ENCODE measurements at places on chromosomes 4 and X. TPM values are rescaled to one million over a fixed set of nuclear protein-coding genes. Genes with fewer than 3 reads are reported as not detected.

GRCh38 chrX:16999275-16999674 lies 52.8 kb downstream of the REPS2 start:
- no peak for DNase-seq

Gene POU3F4
- 1.1 TPM for total RNA-seq

DNA sequence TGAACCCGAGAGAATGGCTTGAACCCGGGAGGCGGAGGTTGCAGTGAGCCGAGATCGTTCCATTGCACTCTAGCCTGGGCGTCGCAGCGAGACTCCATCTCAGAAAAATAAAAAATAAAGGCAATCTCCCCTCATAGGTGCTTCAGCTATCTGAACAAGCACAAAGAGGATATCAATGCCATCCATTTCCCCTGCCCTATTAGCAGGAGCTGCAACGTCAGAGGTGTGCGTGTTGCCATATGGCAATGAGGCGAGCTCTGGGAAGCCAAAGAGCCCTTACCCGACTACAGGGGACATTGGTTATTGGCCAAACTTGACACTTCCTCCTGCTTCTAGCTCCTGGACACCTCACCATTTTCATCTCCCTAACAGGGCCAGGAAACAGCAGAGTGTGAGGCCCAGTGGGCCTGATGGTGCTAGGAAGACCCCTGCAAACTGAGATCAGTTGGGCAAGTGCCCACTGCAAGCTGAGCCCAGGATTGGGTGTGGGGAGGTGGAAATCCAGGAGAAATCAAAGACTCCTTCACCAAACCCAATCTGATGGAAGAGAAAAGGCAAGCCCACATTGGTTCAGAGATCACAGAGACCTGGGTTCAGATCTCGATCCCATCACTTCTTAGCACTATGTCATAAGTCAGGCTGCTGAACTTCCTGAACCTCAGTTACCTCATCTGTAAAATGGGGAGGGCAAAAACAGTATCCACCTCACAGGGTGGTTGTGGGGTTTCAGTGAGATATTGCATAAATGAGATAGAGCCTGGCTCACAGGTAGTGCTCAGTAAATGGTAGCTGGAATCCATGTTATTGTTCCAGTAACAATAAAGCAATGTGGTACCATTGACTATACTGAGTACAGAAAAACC lies 21.2 kb downstream of the SLC25A5 start:
- DNase-seq: no peak

Gene RNF212
- 5.3 TPM for total RNA-seq

- no peak for DNase-seq
These were observed 226.6 kb downstream of the NLGN4X start for GRCh38 chrX:6002056-6002455.

DNA sequence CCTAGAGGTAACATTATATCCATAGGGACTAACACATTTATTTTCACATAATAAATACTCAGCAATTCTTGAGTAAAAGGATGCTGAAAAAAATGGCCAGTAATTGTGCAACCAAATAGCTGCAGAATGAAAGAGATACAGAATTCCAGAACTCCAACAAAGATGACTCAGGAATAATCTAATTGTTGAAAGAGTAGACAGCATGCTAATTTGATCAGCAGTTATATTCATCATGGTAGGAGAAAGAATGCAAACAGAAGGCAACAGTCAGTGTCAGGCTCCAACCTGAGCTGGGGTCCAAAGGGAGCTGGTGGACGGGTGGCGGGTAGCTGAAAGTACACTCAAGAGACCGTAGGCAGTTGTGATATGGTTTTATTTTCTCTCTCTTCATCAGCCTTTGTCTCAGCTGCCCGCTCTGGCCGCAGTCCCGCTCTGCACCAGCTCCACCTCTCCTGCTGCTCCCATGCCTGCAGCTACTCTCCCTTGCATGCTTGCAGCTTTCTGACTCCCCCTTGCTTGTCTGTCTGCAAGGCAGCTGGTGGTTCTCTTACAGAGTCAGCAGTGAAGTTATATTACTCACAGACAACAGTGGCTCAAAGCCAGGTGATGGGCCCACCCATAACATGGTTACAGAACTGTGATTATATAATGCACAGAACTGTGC lies 1150.1 kb downstream of the STIM2 start:
- DNase-seq: no peak

Data from kidney (tissue), 22 donors.